ENCODE measurements at places on chromosomes 6 and 20. TPM values are rescaled to one million over a fixed set of nuclear protein-coding genes. Genes with fewer than 3 reads are reported as not detected.

The PRICKLE4 gene
- 2.4 TPM for total RNA-seq

DNA sequence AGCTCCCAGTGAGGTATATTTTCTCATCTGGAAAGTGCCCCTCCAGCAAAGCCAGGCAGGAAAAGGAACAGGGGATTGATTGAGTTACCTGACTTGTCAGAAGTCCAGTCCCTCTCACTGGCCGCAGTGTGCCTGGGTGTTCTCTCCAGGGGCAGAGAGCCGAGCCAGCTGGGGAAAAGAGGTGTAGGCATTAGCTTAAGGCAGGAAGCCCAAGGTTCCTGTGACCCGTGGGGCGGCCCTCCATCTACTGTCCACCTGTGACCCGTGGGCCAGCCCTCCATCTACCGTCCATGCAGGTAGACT, 2.7 kb downstream of the PSMG4 start:
- no peak for DNase-seq

DNA sequence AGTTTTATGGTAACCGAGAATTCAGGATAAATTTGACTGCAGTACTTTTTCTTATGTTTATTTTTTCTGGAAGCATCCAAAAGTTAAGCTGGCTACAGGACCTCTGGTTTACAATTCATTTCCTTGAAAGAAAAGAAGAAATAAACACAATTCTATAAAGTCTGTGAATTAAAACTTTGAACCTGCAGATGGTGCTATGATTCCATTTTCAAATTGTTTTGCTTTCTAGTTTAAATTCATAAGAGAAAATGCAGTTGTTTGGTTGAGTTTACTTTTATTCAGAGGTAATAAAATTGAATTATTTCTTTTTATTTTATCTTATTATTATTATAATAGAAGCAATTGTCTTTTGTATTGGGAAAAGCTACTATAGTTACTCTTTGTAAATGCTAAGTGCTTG, 1.8 kb upstream of the VIP start:
- DNase-seq, result no peak

- no peak for DNase-seq
These were observed 889 bp downstream of the CASS4 start for GRCh38 chr20:56412949-56413348.

The FAM83C gene
- total RNA-seq, result 7.7 TPM

DNA sequence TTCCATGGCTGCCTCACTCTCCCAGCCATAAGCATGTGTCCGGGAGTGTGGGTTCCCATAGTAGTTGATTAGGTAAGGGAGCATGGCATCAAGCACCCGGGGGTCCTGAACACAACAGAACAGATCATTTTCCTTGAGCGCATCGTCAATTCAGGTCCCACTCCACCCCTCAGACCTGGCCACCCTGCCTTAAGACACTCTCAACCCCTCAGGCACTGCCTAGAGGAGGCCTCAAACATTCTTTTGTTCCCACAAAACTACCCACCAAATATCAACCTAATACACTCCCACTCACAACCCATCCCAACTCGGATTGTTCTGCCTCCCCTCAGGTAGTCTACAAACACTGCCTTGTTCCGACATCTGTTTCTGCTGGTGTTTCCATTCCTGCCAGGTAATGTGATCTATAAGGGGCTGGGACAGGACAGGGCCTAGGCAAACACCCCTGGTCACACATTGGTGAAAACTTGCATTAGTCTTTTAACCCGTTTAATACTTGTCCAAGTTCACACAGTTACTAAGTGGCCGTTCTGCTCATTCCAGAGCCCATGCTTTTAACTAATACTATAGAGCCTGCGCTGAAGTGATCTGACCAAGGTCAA, 1.4 kb downstream of the NFS1 start:
- no peak for DNase-seq

DNA sequence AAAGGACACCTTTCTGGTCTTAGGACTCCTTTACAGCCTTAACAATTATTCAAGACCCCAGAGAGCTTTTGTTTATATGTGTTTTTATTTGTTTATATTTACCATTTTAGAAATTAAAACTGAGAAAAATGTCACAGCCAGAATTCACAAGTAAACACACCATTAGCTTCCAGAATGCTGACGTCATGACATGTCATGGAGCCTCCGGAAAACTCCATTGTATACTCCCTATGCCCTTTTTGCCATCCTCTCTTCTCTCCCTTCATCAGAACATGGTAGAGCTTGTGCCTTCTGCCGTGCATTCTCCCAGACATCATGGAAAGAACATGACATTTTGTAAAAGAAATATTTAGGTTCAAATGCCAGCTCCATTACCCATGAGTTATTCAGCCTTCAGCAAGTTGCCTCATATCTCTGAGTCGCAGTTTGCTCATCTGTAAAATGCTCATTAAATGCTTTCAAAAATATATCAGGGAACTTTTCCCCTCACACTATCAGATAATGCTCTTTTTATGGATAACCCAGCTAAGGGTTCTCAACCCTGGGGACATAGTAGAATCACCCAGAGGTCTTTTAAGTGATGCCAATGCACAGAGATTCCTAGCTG, 27.8 kb downstream of the TNFAIP3 start:
- no peak for DNase-seq

GRCh38 chr6:13788820-13789219, 25.5 kb downstream of the MCUR1 start:
- no peak for DNase-seq

DNA sequence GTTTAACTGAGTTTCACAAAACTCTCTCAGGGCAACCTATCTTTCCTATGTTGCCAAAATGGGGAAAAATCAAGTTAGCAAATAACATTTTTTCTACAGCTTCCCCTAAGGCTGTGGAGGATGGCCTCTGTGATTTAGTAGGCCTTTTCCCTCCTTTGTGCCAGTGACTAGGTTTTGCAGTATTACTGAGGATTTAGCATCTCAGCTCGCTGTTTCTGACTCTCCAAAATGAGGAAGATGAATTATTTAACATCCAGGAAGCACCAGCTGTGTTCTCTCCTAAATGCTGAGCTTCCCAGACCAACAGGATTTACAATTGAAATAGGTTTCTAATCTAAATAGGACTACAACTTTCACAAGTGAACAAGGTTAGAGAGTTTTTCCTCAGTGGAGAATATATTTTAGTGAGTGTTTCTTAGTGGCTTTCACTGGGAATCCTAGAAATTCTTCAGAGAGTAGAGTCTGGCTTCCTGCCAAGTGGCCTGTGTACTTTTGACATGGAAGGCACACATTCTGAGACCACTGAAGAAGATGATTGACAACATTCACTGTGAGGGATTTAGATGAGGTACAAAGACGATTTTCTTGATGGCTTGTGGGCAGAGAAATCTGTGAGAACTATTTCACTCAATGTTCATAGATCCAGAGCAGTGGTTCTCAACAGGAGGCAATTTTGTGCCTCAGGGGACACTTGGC, 62.4 kb downstream of the PTCHD4 start:
- DNase-seq, result no peak

The COL11A2 gene
- total RNA-seq, result 1.4 TPM

DNA sequence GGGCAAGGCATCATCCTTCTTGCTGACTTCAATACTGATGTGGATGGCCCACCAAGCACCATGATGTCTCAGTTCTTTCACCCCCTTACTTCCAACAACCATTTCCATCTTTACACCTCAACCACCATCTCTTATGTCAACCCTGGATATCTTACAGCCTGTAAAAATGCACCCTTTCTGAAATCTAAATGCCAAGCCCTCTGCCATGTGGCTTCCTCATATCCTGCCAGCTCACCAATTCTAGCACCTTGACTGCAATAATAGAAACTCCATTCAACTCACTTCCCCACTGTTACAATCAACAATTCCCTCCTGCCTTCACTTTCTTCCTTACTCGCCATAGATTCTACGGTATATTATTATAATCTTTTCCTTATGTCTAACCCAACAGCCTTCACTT, 57.9 kb downstream of the LY86 start:
- no peak for DNase-seq

DNA sequence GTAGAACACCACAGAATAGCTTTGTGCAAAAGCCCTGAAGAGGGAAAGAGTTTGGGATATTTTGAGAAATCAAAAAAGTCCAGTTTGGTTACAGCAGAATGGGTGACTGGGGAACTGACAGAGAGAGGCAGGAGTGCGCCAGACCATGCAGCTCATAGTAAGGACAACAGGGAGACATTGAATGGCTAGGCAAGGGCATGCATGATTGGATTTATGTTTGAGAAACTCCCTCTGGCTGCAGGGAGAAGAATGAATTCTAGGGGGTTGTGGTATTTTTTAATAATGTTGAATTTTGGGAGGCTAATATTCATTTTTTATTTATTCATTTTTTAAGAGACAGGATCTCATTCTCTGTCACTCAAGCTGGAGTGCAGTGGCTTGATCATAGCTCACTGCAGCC, 49.9 kb downstream of the TGM2 start:
- no peak for DNase-seq

The DCDC2 gene
- 1.2 TPM for total RNA-seq

- no peak for DNase-seq
These were observed 7.5 kb downstream of the DEF6 start for GRCh38 chr6:35305117-35305516.

- no peak for DNase-seq
These were observed 13.4 kb downstream of the SNX14 start for GRCh38 chr6:85580118-85580877.

GRCh38 chr6:16974387-16974673, 127.5 kb upstream of the STMND1 start:
- no peak for DNase-seq

GRCh38 chr6:18427296-18427695, 40.1 kb downstream of the RNF144B start:
- no peak for DNase-seq

The NR2E1 gene
- not detected for total RNA-seq

- DNase-seq, result no peak
These were observed 58.7 kb downstream of the ZFAND3 start for GRCh38 chr6:37878150-37878710.

The ACAT2 gene
- total RNA-seq, result 19.0 TPM

GRCh38 chr6:137148306-137149034, 25.0 kb downstream of the IL22RA2 start:
- DNase-seq, result no peak

GRCh38 chr6:104214901-104215300, 644.8 kb downstream of the HACE1 start:
- DNase-seq, result no peak

GRCh38 chr6:111552241-111552744, 53.4 kb downstream of the TRAF3IP2 start:
- DNase-seq, result peak; percentile 99

The FAM217A gene
- total RNA-seq, result not detected

The CCR6 gene
- total RNA-seq, result 0.30 TPM

- no peak for DNase-seq
These were observed 4.3 kb downstream of the BMP6 start for GRCh38 chr6:7730001-7730783.

GRCh38 chr6:33707771-33708170, 3.7 kb downstream of the UQCC2 start:
- DNase-seq, result no peak
